ENCODE measurements at places on chromosomes 5 and 9. TPM values are rescaled to one million over a fixed set of nuclear protein-coding genes. Genes with fewer than 3 reads are reported as not detected.

GRCh38 chr5:32981061-32981460, 269.9 kb downstream of the NPR3 start:
- DNase-seq: no peak

DNA sequence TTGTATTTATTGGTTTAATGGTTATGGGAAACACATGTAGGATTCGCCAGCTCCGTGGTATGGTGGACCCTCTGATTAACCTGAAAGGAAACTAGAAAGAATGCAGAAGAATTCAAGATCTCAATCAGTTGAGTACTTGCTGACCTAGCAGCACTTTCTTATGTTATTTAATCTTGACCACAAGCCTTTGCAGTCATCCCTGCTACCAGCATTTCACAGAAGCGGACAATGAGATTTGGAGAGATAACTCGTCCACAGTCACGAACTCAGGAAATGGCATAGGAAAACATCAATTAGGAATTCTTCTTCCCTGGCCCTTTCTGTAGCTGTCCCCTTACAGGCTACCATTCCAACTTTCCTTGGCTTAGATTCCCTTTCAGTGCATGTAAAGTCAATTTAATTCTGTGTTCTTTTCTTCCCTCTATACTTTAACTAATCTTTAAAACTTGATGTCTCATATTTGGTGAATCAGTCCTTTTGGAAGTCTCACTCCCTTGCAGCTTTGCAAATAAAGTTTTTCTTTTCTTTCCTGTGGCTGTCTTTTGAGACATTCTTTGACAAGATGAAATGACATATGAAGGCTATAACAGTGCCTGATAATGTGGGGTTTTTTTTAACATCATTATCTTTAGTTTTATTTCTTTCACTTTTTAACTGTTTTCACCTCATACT, 1.3 kb upstream of the SLC44A1 start:
- no peak for DNase-seq

GRCh38 chr9:82574911-82575310, 488.0 kb downstream of the RASEF start:
- DNase-seq: no peak

GRCh38 chr9:124800306-124801259, 23.6 kb downstream of the OLFML2A start:
- DNase-seq: no peak

- DNase-seq: no peak
Measured at GRCh38 chr9:105712297-105712696, 18.0 kb downstream of the TMEM38B start.

DNA sequence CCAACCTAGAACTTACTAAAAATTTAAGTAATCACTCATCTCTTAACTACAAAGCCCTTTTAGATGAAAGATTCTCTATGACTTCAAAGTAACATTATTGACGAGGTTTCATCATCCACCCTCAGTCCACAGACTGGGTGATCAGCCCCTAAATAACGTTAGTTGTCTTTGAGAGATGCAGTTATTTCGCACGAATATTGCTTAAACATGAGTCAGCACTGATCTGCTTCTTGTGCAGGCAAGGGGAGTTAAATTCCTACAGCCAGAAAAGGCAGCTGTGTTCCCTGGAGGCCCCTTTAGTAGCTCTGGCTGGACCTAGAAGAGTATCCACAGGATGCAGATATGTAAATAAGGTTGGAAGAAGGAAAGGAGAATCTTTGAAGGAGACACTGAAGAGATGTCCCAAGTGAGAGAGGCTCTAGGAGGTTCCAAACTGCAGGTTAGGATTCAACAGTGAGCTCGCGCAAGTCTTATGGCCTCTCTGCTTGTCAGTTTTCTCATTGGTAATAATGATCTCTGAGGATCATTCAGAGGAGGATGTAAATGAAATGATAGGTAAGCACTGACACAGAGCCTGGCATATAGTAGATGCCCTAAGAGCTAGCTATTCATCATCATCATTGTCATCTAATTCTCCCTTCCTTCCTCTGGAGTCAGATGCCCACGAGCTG, 122.2 kb upstream of the MAN2A1 start:
- DNase-seq: no peak

DNA sequence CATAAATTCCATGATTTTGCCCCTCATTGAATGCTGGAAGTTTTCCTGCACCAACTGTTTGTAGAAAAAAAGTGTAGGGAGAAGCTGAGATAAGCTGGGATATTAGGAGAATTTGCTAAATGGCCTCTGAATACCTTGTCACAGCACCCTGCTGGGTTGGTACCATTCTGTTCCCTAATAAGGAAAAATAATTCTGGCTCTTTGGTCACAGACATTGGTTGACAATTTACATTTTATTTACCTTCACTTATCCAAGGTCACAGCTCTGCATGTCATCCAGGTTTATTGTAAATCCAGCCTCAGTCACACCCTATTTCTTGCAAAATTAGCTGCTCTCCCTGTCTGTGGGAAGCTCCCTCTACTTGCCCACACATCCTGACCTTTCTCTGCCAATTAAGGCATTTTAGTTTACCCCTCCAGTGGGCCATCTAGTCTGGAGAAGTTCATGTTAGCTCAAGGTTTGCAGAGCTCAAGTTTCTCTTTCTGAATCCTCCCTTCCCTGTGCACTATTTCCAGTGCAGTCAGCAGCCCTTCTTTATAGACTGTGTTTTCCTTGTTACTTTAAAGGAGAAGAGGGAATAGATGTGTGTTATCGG, 115.4 kb upstream of the NTRK2 start:
- DNase-seq: no peak

GRCh38 chr9:35822926-35823325, 5.6 kb downstream of the FAM221B start:
- no peak for DNase-seq

DNA sequence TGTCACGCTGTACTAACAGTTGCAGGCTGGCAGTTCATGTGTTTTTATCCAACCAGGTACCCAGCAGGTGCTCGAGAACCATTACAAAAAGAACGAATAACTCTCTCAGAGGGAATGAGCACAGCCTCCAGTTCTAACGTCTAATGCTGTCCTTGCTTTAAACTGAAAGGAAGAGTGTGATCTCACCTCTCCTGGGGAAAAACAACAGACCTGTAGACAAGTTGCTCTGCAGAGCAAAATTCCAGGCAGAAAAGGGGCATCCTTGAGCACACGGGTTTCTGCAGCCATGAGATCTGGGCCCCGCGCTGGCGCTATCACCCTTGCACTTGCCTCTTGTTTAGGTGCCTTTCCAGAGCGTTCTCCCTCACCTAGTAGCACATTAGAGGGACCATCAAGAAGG, 92.5 kb upstream of the DNAH5 start:
- no peak for DNase-seq

GRCh38 chr9:94140791-94141790, 56.8 kb downstream of the PTPDC1 start:
- no peak for DNase-seq

GRCh38 chr9:72931437-72931836, 21.4 kb downstream of the ALDH1A1 start:
- DNase-seq: no peak

- no peak for DNase-seq
Measured at GRCh38 chr5:68646144-68646543, 430.6 kb downstream of the PIK3R1 start.

- DNase-seq: no peak
Measured at GRCh38 chr5:33409435-33410170, 31.2 kb upstream of the TARS1 start.

GRCh38 chr5:55338092-55338613, 30.4 kb downstream of the MTREX start:
- DNase-seq: no peak

- DNase-seq: no peak
Measured at GRCh38 chr5:156399323-156399722, 72.4 kb downstream of the SGCD start.

DNA sequence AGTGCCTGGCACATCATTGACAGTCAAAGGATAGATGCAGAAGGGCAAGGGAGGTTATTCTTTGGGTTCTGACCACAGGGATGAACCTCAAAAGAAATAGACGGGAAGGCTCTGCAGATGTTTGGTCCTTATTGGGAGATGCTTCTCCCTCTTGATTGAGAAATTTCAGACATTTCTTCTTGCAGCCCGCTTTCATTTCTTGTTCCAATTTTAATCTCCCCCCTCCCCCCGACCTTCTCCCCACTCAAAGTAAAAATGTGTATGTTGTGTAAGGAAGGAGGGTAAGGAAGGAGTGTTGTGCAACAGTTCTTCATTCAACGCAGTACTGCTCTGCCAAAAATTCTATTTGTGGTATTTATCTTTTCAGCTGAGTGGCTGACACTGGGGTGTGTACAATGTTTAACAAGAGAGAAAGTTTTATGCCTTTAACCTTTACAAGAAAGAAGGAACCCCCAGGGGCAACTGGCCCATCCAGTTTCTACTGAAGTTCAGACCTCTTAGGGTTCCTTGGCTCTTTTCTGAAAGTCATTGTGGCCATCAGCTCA, 46.3 kb upstream of the TNFSF15 start:
- no peak for DNase-seq

GRCh38 chr5:35698047-35698808, 80.6 kb downstream of the SPEF2 start:
- DNase-seq: no peak

GRCh38 chr5:132474881-132475496, 15.6 kb downstream of the IRF1 start:
- DNase-seq: no peak

- DNase-seq: no peak
Measured at GRCh38 chr9:91856419-91856818, 93.6 kb downstream of the ROR2 start.

- DNase-seq: no peak
Measured at GRCh38 chr9:113361304-113362018, 12.1 kb downstream of the BSPRY start.

GRCh38 chr5:159061179-159061796, 38.4 kb downstream of the EBF1 start:
- no peak for DNase-seq

GRCh38 chr9:90870621-90871326, 69.2 kb downstream of the SYK start:
- DNase-seq: no peak

GRCh38 chr5:158434749-158435148, 575.8 kb upstream of the CLINT1 start:
- DNase-seq: no peak

DNA sequence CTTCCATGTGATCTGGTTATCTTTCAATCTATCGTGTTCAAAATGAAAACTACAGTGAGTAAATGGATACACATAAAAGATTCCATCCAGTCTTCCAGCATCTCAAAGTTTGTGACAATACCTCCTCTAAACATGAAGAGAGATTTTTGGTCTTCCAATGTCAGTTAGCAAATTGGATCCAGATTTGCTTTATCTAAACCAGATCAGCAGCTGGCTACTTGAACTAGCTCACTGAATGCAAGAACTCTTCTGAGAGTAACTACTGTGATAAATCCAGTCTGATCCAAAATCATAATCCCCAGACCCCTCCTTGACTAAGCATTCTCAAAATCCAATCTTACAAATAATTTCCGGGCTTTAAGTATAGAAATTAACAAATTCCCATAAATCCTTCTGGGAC, 2177.9 kb upstream of the C9orf72 start:
- no peak for DNase-seq

DNA sequence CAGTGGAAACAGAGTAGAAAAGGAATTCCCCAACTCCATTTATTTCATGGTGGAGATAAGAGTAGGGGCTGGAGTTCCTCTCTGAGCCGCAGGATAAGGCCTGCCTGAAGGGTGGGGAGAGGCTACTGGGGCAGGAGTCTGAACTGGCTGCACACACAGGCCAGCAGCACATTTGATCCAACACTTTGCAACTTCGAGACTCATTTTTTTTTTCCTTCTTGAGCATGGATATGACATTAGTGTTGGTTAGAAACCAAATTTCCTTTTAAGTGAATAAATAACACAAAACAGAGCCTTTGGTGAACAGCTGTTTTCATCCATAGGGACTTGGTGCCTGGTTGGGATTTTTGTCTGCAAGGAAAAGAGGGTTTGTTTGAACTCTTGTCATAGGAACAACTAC, 76.6 kb downstream of the RALGPS1 start:
- DNase-seq: no peak

- no peak for DNase-seq
Measured at GRCh38 chr5:29077451-29077850, 2039.1 kb upstream of the CDH9 start.

GRCh38 chr5:147780924-147781573, 1.5 kb downstream of the JAKMIP2 start:
- no peak for DNase-seq

DNA sequence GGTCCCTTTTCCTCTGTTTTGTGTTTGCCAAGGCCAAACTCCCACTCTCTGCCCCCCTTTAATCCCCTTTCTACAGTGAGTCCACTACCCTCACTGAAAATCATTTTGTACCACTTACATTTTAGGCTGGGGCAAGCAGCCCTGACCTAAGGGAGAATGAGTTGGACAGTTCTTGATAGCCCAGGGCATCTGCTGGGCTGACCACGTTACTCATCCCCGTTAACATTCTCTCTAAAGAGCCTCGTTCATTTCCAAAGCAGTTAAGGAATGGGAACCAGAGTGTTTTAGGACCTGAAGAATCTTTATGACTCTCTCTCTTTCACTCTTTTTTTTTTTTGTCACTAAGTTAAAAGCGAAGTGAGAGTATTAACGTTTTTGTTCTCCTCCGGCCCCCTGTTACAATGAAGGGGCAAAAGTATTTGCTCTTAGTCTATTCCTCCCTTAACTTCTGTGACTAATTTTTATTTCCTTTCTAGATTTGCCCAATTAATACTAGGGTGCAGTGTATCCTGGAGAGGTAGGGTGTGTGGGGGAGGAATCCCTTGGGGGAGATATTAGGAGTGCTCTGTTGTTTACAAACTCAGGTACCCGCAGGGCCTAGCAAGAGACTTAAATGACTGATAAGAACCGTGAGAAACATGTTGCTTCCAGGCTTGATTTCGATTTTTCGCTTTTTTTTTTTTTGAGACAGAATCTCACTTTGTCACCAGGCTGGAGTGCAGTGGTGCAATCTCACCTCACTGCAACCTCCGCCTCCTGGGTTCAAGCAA, 14.7 kb downstream of the GM2A start:
- no peak for DNase-seq

- DNase-seq: no peak
Measured at GRCh38 chr5:107257885-107258520, 412.7 kb downstream of the EFNA5 start.

DNA sequence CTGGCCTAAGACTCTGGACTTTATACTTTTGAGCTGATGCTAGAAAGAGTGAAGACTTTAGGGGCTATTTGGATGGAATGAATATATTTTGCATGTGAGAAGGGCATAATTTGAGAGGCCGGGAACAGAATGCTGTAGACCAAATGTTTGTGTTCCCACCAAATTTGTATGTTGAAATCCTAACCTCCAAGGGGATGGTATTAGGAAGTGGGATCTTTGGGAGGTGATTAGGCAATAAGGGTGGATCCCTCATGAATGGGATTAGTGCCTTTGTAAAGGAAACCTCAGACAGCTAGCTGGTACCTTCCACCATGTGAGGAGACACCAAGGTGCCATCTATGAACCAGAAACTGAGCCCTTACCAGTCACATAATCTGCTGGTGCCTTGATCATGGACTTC, 165.1 kb upstream of the S1PR3 start:
- no peak for DNase-seq

- DNase-seq: no peak
Measured at GRCh38 chr5:142938266-142938880, 168.2 kb downstream of the ARHGAP26 start.

FGFR4 gene
- total RNA-seq: 244 TPM

GARIN3 gene
- total RNA-seq: not detected

FBXW5 gene
- 77.3 TPM for total RNA-seq

NUTM2F gene
- not detected for total RNA-seq

MCC gene
- total RNA-seq: 18.9 TPM

UNC5A gene
- 2.8 TPM for total RNA-seq

IFNA13 gene
- total RNA-seq: not detected

SHOC1 gene
- total RNA-seq: not detected

INSYN2B gene
- total RNA-seq: 0.12 TPM

SLC6A7 gene
- total RNA-seq: not detected

DTWD2 gene
- 8.7 TPM for total RNA-seq

SLC1A1 gene
- total RNA-seq: 3.8 TPM

IFNA2 gene
- not detected for total RNA-seq
